ENCODE measurements at places on chromosomes 3 and 15. TPM values are rescaled to one million over a fixed set of nuclear protein-coding genes. Genes with fewer than 3 reads are reported as not detected.

DNAH12 gene
- total RNA-seq = 0.06 TPM

DNA sequence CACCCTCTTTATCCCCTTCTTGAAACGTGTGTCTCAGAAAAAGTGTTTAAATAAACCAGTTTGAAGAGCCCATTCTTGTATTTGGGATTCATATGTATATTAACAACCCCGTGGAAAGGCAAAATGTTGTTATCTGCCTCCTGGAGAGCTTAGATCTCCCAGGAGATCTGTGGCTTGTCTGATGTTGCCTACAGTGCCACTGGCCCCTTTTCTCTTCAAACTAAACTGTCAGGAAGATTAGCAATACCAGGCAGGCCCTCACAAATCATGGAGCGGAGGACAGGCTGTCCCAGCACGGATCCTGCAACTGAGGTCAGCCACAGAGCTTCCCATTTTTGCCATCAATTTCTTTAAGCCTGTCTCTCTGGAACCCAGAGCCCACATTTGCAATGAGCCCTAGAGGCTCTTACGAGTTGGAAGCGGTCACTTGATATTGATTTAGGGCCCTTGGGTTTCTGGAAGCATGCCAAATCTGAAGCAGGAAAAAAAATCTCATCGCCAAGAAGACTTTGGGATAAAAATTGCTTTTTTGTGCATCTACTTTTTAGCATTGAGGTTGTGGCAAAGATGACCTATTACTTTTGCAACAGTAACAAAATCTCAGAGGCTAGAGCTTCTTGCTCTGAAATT, 234.1 kb downstream of the OPA1 start:
- no peak for DNase-seq

- DNase-seq = no peak
Measured at GRCh38 chr3:72844436-72844993, 3.7 kb downstream of the SHQ1 start.

DNA sequence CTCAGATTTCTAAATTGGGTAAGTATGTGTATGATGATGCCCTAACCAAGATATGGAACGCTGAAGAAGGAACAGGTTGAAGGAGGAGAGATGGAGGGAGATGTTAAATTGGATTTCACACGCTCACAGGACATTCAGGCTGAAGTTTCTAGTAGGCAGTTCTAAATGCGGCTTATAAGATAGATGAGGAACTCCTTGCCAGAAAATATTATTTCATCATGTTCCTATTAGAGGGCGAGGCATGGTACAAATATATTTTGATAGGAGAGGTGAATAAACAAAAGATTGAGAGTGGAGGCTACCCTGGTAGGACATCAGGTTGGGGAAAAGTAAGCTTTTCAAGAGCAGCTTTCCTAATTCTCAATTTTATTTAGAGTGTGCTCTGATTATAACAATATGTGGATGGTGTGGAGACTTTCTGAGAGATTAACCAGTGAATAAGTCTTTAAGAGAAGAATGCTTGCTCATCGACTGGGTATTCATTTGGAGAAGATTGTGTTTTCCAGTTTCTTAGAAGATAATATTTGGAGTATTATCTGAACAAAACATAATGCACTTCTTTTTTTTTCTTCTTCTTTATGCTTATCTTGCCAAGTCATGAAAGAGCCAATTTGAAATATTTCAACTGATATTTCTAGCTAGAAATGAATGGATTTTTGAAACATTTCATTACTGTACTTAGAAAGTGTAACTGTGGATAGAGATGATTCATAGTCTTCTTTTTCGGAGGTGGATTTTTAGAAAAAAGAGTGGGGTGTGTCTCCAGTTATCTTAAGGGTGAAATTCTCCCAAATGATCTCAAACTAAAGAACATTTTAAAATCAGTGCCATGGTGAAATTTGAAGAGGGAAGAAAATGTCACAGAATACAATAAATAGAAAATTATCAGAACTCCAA, 88.5 kb downstream of the B3GALNT1 start:
- no peak for DNase-seq

Measured in mesenteric fat pad (tissue), 1 donor.